Brain pericyte (primary cell): ENCODE measurements at places on chromosomes 7 and 10.

GRCh38 chr7:64889686-64890162 lies 13.3 kb upstream of the ZNF273 start:
- DNase-seq, result no peak

GRCh38 chr7:29847496-29847895 lies 41.2 kb downstream of the WIPF3 start:
- no peak for DNase-seq

DNA sequence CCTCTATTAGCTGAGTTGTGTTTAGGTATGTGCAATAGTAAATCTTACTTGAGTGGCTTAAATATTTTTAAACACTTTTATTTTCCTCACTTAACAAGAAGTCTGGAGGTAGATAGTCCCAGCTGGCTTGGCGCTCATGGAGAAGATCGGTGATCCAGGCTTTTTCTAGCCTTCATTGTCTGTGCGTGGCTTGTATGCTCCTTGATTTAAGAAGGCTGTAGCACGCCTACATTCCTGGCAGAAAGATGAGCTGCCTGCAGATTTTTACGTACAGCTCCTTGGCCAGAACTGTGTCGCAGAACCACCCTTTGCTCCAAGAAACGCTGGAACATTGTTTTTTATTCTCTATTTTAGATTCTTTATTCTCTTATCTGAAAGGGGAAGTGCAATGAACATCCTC lies 284.1 kb downstream of the KIF20B start:
- no peak for DNase-seq

DNA sequence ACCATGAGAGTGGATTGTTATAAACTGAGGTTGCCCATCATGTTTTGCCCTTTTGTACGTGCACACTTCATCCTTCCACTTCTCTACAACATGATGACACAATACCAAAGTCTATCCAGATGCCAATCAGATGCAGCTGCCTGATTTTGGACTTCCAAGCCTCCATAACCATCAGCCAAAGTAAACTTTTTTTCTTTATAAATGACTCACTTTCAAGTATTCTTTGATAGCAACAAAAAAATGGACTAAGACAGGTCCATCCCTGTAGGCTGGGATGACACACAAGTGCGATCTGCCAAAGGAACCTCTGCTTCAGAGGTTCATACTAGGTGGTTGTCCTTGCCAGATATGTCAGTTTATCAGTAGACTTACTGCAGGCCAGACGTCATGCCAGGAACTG lies 320.2 kb upstream of the FZD1 start:
- DNase-seq, result no peak

- no peak for DNase-seq
Observed at GRCh38 chr7:34904987-34905386, 132.3 kb downstream of the DPY19L1 start.

DNA sequence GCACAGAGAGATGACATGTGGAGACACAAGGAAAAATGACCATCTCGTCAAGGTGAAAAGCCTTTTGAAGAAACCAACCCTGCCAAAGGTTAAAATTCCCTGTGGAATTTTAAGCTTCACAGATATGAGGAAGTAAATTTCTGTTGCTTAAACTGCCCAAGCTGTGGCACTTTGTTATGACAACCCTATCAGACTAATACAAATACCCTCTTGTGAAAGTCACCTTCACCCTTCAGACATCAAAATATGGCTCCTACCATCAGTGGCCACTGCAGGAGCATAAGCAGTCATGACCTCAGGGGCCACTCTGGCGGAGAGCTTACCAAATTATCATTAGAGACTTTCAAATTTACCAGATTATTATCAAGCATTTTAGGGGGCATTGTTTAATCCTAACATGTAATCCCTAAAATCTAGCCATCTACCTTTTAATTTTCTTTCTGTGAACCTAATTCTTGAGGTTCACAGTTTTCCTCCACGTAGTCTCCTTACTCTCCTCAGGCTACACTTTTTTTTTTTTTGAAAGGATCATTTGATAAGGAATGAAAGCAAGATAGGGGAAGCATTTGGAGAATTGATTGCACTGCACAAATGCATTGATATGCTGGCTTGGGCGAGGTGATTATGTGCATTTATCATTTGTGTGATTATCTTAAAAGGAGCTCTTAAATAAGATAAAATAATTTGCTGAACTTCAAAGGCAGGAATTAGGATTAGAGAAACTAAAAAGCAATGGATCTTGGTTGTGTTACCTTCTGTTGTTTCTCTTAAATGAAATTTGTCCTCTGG lies 90.3 kb downstream of the TMEM168 start:
- DNase-seq, result no peak
